ENCODE measurements at places on chromosomes 3 and 15. TPM values are rescaled to one million over a fixed set of nuclear protein-coding genes. Genes with fewer than 3 reads are reported as not detected.

The MB21D2 gene
- 3.4 TPM for total RNA-seq

The UBP1 gene
- 69.7 TPM for total RNA-seq

The SAMMSON gene
- total RNA-seq, result not detected

The TICRR gene
- total RNA-seq, result 5.1 TPM

The WDR49 gene
- not detected for total RNA-seq

The SLC12A1 gene
- total RNA-seq, result not detected

The VGLL3 gene
- total RNA-seq, result 0.14 TPM

The ALDH1A2 gene
- 2.3 TPM for total RNA-seq
